ENCODE measurements at places on chromosomes 2 and 18.

DNA sequence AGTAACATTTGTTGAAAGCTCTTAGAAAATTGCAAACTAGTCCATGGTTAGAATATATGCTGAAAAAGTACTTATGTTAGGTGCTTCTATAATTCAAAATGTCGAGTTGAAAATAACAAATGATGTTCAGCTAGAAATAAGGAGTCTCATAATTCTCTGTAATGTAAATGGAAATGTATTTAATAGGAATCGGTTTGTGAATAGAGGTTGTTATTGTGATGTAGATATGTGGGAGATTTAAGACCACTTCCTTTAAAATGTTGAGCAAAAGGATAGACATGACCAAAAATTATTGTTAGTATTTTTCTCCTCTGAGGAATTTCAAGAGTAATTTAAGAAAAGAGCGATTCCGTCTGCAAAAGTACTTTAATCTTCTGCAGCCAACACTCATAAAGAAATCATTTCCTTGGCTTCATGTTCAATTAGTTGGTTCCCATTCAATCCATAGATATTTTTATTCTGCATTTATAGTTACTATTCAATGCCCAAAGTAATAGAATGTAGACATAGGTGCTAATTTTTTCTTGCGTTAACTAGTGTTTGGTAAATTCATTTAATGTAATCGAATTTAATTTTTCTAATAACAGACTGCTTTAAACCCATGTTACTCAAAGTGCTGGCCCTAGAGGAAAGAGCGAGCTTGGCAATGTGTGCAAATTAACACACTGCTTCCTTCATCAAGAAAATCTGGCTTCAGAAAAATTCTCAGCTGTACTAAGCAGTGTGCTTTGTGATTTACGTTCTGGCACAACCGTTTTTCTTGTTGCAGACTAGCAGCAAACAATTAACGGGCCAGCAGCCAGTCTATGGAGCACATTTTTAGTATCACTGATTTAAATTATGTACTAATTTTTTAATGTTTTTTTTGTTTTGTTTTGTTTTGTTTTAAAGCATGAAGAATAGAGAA lies 32.2 kb downstream of the FN1 start:
- DNase-seq, result no peak

- no peak for DNase-seq
Observed at GRCh38 chr18:57666818-57667497, 45.3 kb upstream of the NARS1 start.

- no peak for DNase-seq
Observed at GRCh38 chr2:98012561-98012991, 16.8 kb upstream of the TMEM131 start.

- no peak for DNase-seq
Observed at GRCh38 chr2:137800386-137800785, 163.9 kb upstream of the HNMT start.

DNA sequence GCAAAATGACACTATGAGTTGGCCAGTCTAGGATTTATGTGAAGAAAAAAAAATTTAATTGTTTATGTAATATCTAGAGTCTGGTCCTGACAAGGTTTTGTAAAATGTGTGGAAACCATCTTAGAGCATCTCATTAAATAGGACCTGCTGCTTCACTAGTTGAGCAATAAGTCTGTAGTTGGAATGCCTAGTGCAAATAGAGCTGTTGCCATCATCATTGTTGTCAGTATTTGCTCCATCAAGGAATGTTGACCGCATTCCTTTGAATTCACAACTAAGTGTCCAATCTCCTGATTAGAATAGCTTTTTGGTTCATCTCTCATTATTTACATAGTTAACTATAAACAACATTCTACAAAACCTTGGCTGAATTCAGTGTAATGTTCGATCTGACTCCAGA lies 32.2 kb upstream of the RPE start:
- no peak for DNase-seq

DNA sequence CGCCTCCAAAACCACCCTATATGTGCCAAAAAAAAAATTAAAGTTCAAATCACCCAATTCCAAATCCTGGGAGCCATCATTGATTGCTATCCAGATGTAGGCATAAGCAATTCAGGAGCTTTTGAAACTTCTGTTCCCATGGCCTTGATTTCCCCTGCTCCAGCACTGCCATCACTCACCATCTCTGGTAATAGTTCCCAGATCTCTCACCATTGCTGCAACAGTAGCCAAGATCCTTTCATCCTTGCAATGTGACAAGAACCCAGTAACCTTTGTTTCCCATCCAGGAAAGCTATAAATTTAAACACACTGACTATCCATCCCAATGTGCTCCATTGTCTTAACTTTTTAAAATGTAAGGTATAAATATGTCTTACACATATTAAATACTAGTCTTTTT lies 155.4 kb downstream of the PDE11A start:
- DNase-seq, result no peak

GRCh38 chr2:30296496-30296895 lies 65.2 kb downstream of the LBH start:
- DNase-seq, result no peak

- DNase-seq, result no peak
Observed at GRCh38 chr2:160432633-160433032, 61.0 kb downstream of the RBMS1 start.

GRCh38 chr2:169324581-169325260 lies 37.6 kb downstream of the LRP2 start:
- DNase-seq, result no peak

DNA sequence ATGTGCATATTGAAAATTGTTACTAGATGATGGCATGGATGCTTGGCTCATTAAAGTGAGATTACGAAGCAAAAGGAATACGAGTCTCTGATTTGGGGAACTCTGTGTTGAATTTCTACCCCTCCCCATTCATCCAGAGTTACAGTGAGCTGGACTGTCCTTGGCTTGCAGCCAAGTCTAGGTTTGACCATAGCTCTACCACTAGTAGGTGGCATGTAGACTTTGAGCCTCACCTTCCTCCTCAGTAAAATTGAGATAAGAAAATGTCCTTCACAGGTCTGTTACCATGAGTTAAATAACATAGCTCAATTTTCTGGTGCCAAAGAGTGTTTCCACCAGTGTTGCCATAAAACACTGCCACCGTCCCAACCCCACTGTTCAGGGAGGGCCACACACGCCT lies 727.6 kb upstream of the ID2 start:
- DNase-seq, result no peak

- no peak for DNase-seq
Observed at GRCh38 chr18:13436576-13436975, 218.0 kb downstream of the LDLRAD4 start.

GRCh38 chr18:36711813-36712444 lies 116.9 kb downstream of the TPGS2 start:
- DNase-seq, result no peak

GRCh38 chr18:52216666-52217065 lies 123.3 kb upstream of the DCC start:
- DNase-seq, result no peak

DNA sequence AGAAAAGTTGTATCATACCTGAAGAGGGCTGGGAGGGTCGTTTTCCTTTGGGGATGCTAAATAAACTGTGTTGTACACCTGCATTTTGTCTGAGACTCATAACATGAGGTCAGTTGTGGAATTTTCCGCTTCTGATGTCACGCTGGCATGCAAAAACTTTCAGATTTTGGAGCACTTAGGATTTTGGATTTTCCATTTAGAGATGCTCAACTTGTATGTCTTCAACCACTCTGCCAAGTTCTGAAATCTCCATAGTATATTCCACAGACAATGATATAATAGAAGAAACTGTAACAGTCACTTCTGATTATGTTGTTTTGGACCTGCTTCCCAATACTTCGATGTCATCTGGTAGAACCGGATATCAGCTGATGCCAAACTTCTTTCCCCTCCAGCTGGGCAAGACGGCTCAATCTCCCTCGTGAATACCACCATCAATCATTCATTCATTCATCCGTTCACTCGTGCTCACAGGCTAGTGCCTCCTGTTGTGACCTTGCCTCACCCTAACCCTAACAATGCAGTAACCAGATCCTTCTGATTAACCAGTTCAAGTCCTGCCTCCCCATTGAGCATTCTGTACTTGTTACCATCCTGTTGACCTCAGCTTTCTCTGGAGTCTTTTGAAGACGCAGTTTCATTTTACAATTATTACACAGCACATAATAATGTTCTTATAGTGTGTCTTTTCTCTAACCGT lies 5.3 kb upstream of the PLEKHH2 start:
- DNase-seq, result no peak

DNA sequence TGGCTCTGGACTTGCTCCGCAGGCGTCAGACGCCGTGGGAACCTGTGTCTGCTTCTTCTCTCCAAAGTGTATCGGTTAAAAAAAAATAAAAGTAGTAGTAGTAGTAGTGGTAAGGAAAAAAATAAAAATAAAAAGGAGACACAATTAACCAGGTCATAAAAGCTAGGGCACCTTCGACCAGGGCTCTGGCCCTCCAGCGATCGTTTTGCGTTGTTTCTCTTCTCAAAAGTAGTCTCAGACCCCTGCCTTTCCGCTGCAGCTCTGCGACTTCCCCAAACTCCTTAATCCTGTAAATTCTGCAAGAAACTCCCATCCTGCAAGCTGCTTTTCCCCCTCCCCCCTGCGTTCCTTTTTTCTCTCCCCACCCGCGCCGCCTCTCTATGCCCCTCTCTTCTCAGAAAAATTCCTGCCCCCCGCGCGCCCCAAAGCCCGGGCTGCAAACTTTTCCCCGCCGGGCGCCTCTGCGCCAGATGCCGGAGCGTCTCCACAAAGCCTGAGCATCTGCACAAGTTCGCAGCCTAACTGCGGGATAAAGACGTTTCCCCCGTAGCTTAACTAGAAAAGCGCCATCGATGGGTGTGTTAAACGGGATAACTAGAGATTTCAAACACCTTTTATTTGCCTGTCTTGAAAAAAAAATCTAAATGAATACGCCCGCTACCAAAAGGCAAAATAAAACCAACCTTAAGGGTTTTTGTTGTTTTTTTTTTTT lies 1.8 kb upstream of the SALL3 start:
- no peak for DNase-seq

GRCh38 chr18:48037481-48038271 lies 107.2 kb upstream of the SMAD2 start:
- no peak for DNase-seq

DNA sequence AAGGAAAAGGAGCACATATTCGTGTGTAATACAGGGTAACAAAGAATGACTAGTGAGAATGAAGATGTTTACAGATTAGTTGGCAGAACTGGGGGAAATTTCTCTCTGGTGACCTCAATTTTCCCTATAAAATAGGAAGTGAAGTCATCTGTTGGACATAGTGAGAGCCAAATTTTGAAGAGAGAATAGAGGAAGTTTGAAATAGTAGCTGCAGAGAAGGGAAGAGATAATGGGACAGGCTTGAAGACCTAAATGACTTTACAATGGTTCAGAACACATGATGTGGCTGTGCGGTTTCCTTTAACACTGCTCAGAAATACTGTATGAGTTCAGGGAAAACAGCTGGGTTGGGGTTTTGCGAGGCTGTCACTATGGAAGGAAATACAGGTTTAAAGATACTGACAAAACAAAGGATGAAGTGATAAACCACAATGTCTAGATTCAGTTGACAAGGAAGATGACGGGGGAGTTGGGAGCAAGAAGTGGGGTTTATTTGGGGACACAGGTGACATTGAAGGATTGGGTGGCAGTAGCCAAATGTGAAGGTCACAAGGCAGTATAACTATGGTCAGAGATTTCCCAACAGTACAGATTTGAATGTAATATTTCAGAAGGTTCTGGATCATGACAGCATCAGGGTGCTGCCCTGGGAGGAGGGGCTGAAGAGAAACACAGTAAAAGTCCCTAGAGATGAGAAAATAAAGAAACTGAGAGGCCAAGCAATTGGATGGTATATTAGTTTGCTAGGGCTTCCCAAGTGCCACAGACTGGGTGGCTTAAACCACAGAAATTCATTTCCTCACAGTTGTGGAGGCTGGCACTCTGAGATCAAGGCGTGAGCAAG lies 82.6 kb upstream of the TANK start:
- peak; percentile 45 for DNase-seq

- DNase-seq, result no peak
Observed at GRCh38 chr18:74961596-74961995, 247.3 kb downstream of the PTGR3 start.

DNA sequence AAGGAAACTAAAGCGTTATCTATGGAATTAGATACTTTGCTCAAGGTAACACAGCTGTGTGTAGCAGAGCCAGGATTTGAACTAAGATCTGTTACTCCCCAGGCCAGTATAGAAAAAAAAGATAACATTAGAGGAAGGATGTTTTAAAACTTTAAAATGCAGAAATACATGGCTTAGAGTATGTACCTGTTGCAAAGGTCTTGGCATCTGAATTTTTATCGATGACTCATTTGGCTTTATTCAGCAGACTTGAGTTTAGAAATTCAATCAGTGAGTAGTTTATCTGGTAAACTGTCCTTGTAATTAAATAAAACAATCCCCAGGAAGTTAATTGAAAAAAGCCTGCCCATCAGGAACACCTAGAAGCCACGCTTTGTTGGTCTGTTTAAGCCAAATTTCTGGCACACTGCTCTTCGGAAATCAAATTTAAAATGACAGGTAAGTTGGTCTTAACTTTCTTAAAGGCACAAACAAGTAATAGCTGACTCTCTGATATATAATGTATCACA lies 36.9 kb downstream of the SCN9A start:
- no peak for DNase-seq

GRCh38 chr18:13625355-13625754 lies 101.0 kb downstream of the FAM210A start:
- DNase-seq, result no peak

GRCh38 chr18:49619801-49620200 lies 57.9 kb downstream of the LIPG start:
- DNase-seq, result no peak

DNA sequence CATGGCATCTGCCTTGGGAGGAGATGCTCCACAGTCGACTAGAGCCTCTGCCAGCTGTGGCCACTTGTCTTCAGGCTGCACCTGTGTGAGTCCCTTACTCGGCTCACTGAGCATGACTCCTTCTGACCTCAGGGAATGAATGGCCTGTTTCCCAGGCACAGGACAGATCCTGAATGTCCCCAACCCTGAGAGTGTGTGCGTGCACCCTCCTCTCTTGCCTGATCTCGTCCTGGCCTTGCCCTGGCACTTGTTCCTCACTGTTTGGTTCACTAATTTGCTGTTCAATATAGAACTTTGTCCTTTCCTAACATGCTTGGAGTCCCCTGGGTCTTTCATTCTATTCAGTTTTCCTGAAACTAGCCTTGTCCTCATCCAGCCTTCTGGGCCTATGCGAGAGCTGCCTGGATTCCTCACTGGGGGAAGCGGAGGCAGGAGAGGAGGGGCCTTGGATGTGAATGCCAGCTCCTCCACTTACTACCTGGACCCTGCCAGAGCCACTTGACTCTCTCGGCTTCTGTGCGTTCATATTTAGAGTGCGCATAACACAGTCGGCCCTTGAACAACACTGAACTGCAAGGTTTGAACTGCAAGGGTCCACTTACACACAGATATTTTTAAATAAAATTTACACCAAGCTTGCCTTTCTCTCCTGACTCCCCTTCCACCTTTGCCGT lies 184.8 kb downstream of the ACKR3 start:
- DNase-seq, result no peak

Data from stimulated activated CD8-positive, alpha-beta memory T cell treated with anti-CD3 and anti-CD28 coated beads, Interleukin-12 subunit alpha, Interleukin-12 subunit beta, amount 100 ng/mL, for 1 hour (primary cell).